Renal cortical epithelial cell (primary cell): ENCODE measurements at places on chromosomes 1 and 21. TPM values are rescaled to one million over a fixed set of nuclear protein-coding genes. Genes with fewer than 3 reads are reported as not detected.

DNA sequence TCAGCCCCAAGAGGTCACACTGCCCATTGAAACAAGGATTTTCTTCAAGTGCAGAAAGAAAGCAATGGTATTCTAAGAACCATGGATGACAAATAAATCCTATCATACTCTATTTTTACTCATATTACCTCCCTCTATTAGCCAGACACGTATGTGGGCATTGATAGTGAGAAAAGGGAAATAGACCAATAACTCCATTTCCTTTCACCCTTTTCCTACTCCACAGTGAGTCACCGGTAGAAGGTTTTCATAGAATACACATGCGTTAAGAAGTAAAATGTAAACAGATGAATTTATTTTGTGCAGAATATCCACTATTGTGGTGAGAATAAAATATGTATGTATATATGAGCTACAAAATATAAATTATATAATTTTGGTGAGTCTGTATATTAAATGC is 568.9 kb upstream of the ADGRL4 start:
- DNase-seq = no peak

DNA sequence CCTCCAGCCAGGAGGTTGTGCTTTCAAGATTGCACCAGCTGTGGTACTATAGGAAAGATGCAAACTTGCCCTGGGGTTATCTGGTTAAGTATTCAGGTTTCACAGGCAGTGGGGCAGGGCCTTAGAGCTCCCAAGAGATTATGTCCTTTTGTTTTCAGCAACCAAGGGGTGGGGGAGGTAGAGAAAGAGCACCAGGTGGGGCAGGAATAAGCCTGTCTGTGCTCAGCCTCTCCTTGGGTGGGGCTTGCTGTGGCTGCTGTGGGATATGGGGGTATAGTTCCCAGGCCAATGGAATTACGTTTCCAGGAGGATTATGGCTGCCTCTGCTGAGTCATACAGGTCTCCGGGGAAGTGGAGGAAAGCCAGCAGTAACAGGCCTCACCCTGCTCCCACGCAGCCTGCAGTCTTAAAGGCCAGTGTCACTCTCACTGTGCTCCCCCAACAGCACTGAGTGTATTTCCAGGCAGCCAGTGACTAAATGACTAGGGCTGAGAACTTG is 508.6 kb downstream of the RWDD3 start:
- peak; percentile 1 for DNase-seq

DNA sequence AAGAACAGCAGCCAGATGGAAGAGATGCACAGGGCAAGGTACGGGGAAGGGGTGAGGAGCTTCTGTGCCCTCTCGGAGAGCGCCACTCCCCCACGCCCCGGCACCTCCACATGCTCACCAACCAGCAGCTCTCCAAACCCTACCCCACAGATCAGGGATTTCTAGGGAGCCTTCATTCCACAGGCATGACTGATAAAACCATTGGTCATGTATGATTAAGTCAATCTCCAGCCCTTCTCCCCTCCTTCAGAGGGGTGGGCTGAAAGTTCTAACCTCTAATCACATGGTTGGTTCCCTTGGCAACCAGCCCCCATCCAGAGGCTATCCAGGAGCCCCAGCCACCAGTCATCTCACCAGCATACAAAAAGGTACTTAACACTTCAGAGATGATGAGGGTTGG is 144.7 kb downstream of the TGFBR3 start:
- peak; percentile 42 for DNase-seq

- DNase-seq = peak; percentile 87
These were observed 223.8 kb upstream of the TMEM51 start for GRCh38 chr1:14929547-14930246.

- DNase-seq = no peak
These were observed 227.1 kb downstream of the KCTD3 start for GRCh38 chr1:215794156-215794555.

The OLFML3 gene
- total RNA-seq = 0.52 and 5.1 TPM in 2 replicates

DNA sequence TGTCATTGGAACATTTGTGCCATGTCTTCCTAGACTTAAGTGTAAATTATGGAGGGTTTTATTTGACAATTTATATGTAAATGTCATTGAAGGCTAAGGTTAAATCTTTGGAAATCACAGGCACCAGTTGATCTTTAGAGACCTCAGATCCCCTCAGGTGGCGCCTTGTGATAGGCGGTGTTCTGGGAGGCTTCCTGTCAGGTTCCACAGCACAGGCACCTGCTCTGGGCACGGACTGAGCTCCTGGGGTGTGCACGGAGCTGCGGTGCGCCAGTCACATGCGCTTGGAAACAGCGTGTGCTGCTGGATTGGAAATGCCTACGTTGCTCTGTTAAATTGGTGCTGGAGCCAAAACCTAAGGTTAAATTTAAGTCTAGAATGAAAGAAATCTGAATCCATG is 12.1 kb downstream of the CD46 start:
- DNase-seq = no peak

The YTHDF2 gene
- 114 and 122 TPM in 2 replicates for total RNA-seq

The A3GALT2 gene
- total RNA-seq = not detected in 2 replicates

DNA sequence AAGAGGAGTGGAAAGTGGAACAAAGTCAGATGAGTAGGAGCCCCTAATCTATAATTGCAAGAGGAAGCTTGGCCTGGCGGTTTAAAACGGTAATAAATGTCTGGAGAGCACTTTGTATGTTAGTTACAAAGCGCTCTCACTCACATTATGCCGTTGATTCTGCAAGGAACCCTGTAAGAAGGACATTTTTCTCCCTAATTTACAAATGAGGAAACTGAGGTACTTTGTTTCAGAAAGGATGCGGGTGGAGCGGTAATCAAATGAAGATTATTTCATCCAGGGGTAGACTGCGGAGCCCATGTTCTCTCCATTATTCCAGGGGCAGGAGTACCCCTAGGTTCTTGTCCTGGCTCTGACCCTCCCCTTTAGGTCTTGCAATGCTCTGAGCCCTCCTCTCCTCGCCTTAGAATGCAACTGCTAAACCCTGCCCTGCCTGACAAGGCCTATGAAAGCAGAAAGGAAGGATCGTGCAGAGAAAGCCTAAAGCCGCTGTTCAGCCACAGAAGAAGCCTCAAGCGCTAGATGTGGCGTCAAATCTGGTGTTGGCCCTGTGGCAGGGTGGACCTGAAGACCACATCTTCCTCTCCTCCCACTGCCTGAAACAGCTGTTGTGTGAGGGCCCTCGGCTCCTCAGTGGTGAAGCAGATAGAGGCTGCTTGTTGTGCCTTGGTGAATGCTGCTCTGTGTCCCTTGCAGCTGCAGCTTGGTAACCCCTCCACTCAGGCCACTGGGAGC is 588 bp upstream of the PACC1 start:
- DNase-seq = no peak

The BARHL2 gene
- not detected in 2 replicates for total RNA-seq

- no peak for DNase-seq
These were observed 48.5 kb upstream of the EDEM3 start for GRCh38 chr1:184803180-184803492.

- DNase-seq = no peak
These were observed 172.7 kb downstream of the RASAL2 start for GRCh38 chr1:178266619-178267066.

DNA sequence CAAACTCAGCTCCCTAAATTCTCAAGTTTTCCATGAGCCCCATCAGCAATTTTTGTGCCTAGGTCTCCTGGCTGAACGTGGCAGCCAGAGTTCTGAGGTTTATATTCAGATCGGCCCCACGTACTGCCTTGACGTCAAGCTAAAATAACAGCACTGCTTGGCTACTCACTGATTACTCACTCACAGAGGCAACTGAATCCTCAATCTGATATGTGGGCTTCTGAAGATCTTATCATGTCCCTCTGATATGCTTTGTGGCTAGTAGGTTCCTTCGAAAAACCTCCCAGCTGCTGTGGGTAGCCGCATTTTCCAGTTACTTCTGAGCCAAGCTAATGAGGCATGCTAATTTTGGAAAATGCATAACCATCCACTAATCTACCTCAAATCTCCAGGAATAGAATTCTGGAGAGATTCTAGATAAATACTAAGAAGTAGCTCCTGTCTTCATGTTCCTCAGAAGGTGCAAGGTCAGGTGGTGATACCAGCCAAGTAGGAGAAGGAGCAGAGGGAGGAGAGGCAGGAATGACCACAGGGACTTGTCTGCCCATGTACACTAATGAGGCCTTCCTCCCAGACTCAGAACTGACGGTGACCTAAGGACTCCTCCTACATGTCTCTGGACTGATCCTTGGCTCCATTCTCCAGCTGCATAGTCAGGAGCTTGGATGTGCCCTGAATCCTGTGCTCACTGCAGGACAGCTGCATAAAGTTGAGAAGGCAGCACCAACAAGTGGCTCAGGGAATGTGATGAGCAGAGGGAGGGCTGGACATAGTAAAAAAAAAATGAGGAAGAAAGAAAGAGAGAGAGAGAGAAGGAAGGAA is 263.7 kb downstream of the TNR start:
- no peak for DNase-seq

The CLCA4 gene
- total RNA-seq = not detected in 2 replicates

DNA sequence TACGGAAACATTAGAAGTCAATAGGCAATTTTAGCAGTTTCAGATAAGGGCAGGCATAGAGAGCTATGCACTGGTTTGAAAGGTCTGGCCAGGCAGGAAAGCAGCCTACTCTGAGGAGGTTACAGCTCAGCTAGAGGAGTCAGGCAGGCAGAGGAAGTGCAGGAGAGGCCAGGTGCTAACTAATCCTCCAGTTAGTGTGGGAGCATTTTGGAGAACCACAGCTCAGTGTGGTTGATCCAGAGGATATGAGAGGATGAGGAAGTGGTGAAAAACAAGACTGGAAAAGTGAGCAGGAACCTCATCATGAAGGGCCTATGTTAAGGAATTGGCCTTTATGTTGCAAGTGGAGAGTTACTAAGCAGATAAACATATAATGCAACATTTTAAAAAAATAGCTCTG is 282.4 kb upstream of the SGIP1 start:
- no peak for DNase-seq

GRCh38 chr1:207261971-207262370 is 59.5 kb upstream of the CD55 start:
- DNase-seq = no peak

DNA sequence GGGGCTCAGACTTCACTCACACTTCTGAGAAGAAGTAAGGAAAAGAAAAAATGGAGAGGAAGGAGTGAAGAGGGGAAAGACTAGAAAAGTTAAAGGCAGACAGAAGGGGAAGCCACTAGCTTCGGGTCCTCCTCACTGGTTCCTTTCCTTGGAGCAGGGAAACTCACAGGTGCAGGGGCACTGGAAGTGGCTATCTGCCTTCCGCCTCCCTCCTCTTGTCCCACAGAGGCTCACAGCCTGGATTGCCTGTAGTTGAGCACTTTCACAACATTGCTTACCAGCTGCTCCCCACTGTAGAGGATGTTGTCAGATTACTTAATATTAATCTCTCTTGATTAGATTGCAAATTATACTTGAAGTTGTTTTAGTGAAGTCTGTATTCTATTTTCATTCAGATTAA is 21.6 kb upstream of the ABCA4 start:
- no peak for DNase-seq

GRCh38 chr1:181057079-181057478 is 23.3 kb downstream of the MR1 start:
- DNase-seq = no peak

The PDZK1 gene
- 34.4 and 229 TPM in 2 replicates for total RNA-seq

GRCh38 chr1:13901039-13901438 is 201.1 kb downstream of the PRDM2 start:
- DNase-seq = no peak

The GPBP1L1 gene
- 126 and 140 TPM in 2 replicates for total RNA-seq

The PLCH2 gene
- total RNA-seq = 0.05 and 0.17 TPM in 2 replicates

DNA sequence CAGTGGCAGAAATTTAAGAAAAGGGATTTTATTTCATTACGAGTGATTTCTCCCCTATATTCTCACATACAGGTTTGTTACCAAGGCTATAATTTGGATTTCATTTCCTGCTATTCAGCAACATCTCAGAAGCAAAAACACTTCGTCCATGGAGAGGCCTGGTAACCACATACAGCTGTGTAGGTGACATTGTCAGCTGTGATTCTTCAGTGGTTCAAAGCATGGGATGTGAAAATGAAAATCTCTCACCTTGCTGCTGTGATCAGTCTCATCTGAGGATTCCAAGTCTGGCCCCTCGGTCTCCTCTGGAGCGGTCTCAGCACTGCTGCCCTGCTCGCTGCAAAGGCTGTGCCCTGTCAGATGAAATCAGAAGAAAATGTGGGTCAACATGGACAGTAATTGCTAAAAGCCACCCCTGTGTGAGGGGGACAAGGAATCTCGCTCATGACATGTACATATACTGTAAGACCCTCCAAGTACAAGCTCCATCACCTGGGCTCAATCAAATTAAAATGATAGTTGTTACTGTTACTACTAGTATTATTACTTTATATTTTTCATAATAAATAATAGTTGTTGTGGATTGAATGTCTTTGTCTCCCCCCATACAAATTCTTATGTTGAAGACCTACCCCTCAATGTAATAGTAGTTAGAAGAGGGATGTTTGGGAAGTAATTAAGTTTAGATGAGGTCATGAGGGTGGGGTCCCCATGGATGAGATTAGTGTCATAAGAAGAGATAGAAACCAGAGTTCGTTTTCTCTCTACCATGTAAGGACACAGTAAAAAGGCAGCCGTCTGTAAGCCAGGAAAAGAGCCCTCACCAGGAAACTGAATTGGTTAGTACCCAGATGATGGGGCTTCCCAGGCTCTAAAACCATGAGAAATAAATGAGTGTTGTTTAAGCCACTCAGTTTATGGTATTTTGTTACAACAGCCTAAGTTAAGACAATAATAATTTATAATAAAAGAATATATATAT is 126.7 kb upstream of the KRTAP19-8 start:
- DNase-seq = no peak

GRCh38 chr1:183159960-183160359 is 26.1 kb upstream of the LAMC2 start:
- peak; percentile 88 for DNase-seq

GRCh38 chr1:175152006-175152652 is 40.4 kb downstream of the KIAA0040 start:
- DNase-seq = no peak

The SMPDL3B gene
- 9.5 and 17.9 TPM in 2 replicates for total RNA-seq

The CHD5 gene
- total RNA-seq = 1.2 TPM in 1 of 2 replicates, not detected in the other

DNA sequence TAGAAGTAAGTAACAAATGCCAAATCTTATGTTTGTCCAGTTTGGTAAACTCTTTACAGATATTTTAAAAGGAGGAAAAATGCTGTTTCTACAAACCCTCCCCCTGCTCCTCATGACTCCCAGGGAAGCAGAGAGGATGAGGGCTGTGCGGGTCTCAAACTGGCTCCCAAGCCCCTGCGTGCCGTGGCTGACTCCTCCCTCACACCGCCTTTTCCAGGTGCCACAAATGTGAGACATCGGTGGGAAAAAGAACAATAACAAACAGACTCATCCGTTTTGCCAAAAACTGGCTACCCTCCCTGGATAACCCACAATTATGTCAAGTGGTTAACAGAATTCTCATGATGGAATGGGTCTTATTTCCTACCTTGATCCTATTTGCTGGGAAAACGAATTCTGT is 594.6 kb downstream of the PTPRU start:
- no peak for DNase-seq

DNA sequence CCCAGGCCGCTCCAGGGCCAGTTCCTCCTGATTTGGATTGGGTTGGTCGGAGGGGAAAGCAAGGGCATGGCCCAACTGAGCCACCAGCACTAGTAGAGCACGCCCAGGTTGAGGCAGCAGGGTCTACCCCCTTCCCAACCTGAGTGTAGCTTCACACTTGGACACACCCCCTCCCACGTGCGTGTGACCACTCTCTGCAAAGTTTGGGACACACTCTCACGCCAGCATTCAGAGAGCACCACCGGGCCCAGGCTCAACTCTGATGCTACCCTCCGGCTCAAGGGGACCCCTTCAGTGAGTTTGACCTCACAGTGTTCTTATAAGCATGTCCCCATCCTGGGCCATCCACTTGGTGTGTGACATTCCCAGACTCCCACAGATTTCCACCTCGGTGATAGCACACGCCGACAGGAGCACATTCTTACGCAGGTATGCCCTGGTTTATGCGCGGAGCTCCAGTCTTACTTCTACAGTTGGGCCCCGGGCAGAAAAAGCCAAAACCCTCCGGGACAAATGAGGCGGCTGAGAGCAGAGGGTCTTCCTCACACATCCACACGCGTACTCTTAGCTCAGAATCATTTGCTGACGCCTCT is 3.0 kb upstream of the DMRTA2 start:
- no peak for DNase-seq
